ENCODE measurements at places on chromosomes 3 and 15. TPM values are rescaled to one million over a fixed set of nuclear protein-coding genes. Genes with fewer than 3 reads are reported as not detected.
A peak's percentile ranks its signal among the peaks of the same experiment; 100 is the strongest.

GRCh38 chr3:144148356-144148755 is 176.7 kb downstream of the DIPK2A start:
- DNase-seq: no peak

DNA sequence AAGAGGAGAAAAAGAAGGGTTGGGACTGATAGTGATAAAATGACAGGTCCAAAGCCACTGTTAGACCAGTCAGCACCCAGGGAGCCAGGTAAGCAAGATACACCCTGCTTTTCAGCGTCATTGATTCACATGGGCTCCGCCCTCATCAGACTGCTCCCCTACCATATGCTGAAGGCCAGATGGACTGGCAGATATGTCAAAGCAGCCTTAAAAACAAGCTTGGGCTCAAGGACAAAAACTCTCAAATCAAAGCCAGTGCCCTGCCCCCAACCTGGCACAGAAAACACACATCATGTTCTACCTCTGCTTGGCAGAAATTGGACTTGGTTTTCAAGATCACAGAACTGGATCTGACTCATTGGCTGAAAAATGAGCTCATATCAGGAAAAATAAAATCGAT is 33.4 kb downstream of the SH3BP5 start:
- DNase-seq: no peak

GRCh38 chr15:42632105-42632675 is 56.8 kb downstream of the STARD9 start:
- no peak for DNase-seq

The NIPA2 gene
- 37.3 TPM for total RNA-seq

DNA sequence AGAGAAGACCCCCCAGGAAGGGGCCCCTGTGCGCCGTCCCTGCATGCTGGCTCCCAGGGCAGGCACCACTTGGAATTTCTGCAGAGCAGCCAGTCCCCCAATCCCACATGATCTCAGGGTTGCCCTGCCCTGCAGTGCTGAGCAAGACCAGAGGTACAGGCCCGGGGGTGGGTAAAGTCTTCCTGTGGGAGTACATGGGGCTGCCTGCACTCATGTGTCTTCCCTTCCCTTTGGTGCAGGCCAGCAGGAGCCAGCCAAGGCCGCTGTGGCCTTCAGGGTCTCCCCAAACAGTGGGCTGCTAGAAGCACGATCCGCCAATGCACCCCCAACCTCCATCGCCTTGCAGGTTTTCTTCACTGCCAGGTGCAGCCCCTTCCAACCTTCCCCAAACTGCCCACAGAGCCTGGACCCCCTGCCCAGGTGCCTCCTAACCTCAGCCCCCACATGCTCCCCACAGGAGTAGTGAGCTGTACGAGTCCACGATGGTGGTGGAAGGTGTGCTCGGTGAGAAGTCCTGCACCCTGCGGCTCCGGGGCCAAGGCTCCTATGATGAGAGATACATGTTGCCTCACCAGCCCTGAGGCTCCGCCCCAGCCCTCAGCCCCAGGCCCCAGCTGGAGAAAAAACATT is 15.0 kb downstream of the ACAA1 start:
- peak; percentile 18 for DNase-seq

DNA sequence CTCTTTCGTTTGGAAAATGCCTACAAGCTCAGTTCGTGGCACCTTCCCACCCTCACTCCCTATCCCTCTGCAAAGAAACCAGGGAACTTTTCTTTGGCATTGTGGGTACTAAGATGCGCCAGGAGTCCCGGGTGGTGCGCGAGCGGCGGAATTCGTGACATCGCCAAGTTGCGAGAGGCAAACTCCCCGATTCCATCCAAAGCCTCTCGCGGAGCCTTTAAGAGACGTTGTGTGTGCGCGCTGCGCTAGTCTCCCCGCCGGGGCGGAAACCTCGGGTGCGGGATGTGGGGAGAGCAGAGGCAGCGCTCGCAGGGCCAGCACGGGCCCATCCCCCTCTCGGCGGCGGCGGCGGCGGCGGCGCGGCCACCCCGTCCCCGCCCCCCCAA is 443 bp upstream of the NR2F2 start:
- DNase-seq: no peak

The RAD18 gene
- total RNA-seq: 7.8 TPM

DNA sequence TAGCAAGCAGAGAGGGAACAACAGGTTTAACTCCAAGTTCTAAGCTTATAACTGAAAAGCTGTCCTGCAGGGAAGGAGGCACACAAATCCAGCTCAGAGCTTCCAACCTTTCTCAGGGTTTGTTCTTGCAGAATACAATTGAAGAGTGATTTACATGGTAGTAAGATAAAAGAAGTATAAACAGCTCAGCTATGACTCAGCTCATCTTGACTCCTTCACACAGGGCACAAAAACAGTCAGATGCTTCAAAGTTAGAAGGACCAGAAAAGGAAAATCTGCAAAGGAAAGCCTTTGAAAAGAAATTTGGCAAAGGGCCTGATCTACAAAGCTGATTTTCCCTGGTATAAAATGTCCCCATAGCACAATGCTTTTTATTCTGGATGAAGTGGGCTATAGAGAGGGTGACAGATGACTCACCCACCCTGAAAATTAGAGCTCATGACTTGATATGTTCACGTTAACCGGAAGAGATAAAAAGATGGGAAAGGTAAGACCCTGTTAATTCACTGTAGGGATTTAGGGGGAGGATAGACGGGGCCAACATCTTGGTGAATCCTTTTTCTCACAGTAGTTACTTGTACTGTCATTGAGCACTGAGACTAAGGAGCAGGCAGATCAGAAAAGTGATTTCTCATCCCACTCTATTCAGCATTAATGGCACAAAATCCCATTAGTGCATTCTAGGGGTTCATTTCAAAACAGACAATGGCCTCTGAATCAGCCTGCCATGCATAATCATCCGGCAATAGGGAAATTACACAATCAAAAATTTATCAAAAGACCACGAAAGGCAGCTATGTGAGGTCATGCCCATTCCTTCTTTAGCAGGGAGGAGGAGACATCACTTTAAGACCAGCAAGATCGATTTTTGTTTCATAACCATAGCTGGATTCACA is 143.5 kb downstream of the GAP43 start:
- no peak for DNase-seq

DNA sequence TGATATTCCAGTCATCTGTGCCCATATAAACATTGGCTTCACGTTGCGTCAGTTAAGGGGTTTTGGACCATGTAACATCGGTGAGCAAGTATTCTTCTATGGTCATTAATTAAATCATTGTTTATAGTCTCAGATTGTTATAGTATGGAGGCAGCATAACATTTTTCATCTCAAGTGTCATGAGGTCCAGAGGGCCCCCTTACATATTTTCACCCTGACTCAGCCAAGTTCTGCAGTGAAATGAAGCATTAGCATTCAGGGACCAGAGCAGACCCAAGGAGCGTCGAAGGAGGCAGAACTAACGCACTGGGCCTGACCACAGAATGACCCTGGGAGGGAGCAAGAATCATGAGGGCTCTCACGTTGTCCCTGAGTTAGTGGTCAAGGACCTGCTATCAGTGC is 171.5 kb downstream of the LRTM1 start:
- DNase-seq: no peak
